ENCODE measurements at places on chromosomes 12 and 14. TPM values are rescaled to one million over a fixed set of nuclear protein-coding genes. Genes with fewer than 3 reads are reported as not detected.

The MYH6 gene
- not detected for polyA plus RNA-seq

The MYL2 gene
- polyA plus RNA-seq, result not detected

The KRT71 gene
- polyA plus RNA-seq, result not detected

The CLEC6A gene
- polyA plus RNA-seq, result not detected

The CCDC38 gene
- polyA plus RNA-seq, result not detected

GRCh38 chr12:22100958-22101748 lies 55.1 kb downstream of the CMAS start:
- DNase-seq, result peak; percentile 73

GRCh38 chr12:58086930-58087329 lies 145.6 kb downstream of the ATP23 start:
- no peak for DNase-seq

GRCh38 chr12:31528095-31528494 lies 62.8 kb downstream of the DENND5B start:
- DNase-seq, result no peak

GRCh38 chr12:52953181-52953841 lies 4.4 kb downstream of the KRT18 start:
- DNase-seq, result no peak

DNA sequence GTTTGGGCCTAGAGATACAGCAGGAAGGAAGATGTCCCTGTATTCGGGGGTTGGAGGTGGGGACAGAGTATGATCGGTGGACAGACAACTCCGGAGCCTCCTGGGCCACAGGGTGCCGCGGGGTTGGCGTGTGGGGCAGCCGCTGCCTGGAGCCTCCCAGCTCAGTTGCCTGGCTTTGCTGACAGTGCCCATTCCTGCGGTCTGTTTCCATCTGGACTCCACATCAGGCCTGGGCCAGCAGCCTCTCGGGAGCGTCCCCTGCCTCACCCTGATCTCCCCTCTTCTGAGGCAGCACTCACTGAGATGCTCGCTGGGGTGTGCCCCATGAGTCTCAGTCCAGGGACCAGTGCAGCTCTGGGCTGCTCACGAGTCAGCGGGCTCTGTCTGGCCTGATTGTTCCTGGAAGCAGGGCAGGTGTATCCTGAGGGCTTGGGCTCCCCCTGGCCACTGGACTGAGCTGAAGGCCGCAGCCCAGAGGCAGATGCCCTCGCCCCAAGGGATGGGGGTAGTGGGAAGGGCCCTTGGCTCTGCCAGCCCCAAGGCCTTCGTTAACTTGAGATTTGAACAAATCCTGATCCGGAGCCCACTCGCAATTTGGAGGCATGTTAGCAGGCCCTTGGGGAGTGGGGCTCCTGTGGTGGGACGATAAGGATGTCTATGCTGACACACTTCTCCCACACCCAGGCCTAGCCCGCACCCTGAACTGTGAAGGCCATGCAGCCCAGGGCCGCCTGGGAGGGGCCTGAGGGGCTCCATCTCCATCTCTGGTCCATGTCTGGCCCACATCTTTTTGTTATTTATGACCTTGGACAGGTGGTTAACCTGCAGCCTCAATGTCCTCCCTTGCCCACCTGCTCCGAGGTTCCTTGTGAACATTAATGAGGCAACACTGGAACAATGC lies 7.5 kb downstream of the HIP1R start:
- no peak for DNase-seq

GRCh38 chr12:104478396-104479122 lies 21.8 kb downstream of the CHST11 start:
- DNase-seq, result no peak

DNA sequence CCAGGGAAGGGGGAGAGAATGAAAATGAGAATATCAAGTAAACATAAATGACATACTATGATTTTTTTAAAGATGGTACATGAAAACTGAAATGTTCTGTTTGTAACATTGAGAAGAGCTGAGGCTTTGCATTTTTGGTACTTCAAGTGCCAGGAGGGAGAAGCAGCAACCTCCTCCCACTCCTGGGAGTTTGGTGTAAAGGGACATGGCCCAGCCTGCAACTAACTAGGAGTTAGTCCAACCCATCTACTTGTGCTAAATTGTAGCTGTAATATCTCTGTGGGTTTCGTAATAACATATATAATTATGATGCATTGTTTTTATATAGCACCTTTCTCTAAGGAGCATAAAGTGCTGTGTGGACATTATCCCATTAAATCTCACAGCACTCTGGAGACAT lies 517.5 kb downstream of the NELL2 start:
- DNase-seq, result no peak

- DNase-seq, result no peak
Measured at GRCh38 chr14:41476526-41476925, 130.2 kb upstream of the LRFN5 start.

DNA sequence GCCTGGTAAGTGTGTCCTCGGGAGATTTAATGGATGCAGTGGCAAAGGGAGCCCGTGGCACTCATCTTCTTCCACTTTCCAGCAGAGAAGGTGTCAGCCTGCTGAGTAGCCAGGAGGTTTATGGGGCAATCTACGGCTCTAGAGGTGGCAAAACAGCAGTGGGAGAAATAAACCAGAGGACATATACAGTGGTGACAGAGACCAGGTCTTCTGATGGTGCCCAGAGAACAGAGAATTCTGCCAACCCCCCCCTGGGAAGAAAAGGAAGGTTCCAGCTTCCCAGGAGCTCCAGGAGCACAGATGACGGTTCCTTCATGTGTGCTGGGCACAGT lies 43.0 kb downstream of the SMIM41 start:
- no peak for DNase-seq

- peak; percentile 41 for DNase-seq
Measured at GRCh38 chr12:112349431-112349830, 32.8 kb downstream of the HECTD4 start.

GRCh38 chr12:104424955-104425354 lies 31.8 kb upstream of the CHST11 start:
- no peak for DNase-seq

- no peak for DNase-seq
Measured at GRCh38 chr12:116594325-116595038, 35.3 kb downstream of the MAP1LC3B2 start.

GRCh38 chr14:71815110-71815509 lies 117.1 kb upstream of the RGS6 start:
- no peak for DNase-seq

DNA sequence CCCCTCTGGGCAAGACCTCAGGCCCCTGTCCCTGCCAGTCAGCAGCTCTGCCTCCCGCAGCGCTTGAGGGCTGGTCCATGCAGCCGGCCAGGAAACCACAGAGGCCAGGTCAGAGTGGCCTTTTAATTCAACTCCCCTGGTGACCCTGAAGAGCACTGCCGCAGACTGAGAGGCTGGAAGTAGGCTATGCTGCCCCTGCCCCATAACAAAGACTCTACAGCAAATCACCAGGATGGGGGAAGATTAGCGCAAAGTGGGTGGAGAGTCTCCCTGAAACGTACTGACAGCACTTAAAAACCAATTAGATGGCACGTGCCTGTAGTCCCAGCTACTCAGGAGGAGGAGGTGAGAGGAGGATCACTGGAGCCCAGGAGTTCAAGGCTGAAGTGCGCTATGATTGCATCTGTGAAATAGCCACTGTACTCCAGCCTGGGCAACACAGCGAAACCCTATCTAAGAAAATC lies 70.5 kb downstream of the ITPK1 start:
- DNase-seq, result no peak

GRCh38 chr12:95532851-95533250 lies 18.4 kb downstream of the USP44 start:
- peak; percentile 53 for DNase-seq

- DNase-seq, result no peak
Measured at GRCh38 chr14:104702106-104702505, 12.7 kb downstream of the INF2 start.

DNA sequence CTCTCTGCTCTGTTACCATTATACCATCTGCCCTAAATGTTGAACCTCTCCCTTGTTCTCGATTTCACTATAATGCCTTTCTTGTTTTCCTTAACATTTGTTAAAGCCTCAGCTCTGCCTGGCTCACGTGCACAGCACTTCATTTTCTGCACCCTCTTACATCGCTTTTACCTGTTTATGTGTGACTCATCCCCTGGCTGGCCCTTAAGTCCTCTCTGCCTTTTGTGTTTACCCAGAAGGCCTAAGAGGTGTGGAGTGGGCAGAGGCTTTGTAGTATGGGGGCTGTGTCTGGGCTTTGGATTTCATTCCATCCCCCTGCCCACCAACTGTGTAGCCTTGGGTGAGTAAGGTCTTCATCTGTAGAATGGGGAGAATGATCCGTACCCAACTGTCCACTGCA lies 36.5 kb downstream of the UBE3B start:
- peak; percentile 11 for DNase-seq

GRCh38 chr12:29726741-29727348 lies 56.9 kb downstream of the TMTC1 start:
- no peak for DNase-seq

- DNase-seq, result peak; percentile 69
Measured at GRCh38 chr14:54691525-54692283, 124.8 kb downstream of the SAMD4A start.
